ENCODE measurements at places on chromosomes 1 and 21.

DNA sequence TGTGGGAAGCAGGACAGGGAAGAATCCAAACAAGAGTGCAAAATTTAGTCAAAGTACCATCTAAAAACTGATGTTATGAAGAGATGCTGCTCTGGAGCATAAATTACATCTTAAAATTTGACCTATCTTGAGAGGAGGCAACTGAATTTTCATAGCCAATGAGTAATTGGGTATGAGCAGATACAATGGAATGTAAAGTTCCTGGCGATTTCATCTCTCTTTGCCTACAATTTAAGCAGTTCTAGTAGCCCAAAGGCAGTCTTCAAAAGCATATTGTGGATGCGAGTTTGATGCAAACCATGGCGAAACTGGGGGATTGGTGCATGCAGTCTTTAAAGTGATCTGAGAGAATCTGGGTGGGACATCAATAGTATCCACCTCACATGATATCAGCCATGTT, 1265.9 kb downstream of the BRINP3 start:
- DNase-seq = no peak

GRCh38 chr1:18443587-18444520, 36.9 kb upstream of the KLHDC7A start:
- no peak for DNase-seq

DNA sequence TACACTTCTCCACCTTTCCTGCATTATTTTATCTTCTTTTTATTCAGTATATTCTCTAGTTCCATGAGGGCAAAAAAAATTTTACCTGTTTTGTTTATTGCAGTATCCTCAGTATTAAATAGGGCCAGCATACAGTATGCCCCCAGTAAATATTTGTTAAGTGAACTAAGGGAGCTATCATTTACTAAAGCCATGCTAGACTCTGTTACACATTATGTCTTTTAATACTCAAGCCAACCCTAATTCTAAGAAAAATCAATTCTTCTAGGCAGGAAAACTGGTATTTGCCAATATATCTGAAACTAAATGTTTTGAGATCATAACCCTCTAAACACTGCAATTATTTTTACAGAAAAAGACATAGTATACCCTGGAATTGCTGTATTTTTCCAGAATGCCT, 18.3 kb downstream of the TMEM50A start:
- no peak for DNase-seq

GRCh38 chr1:53458634-53459033, 565 bp upstream of the DMRTB1 start:
- no peak for DNase-seq

- DNase-seq = no peak
These were observed 11.6 kb downstream of the DSTYK start for GRCh38 chr1:205199931-205200299.

DNA sequence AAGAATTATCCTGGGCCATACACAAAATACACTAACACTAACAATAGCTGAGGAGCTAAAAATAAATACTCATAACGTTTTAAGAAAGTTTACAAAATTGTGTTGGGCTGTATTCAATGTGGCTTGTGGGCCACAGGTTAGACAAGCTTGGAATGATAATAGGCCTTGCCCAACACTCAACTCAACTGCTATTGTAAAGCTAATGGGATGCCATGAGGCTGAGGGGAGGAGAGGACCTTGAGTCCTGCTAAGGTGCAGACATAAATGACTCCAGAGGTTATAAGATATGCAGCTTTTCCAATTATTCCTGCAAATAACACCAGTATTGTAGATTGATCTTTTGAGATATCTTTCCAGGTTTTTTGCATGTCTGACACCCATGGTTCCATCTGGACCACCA, 97.0 kb downstream of the FCRL5 start:
- DNase-seq = no peak

GRCh38 chr1:95948023-95948422, 714.0 kb downstream of the RWDD3 start:
- DNase-seq = no peak

- DNase-seq = peak; percentile 8
These were observed 758 bp downstream of the PTBP2 start for GRCh38 chr1:96722161-96722922.

GRCh38 chr1:98888869-98889268, 115.8 kb downstream of the PLPPR5 start:
- no peak for DNase-seq

DNA sequence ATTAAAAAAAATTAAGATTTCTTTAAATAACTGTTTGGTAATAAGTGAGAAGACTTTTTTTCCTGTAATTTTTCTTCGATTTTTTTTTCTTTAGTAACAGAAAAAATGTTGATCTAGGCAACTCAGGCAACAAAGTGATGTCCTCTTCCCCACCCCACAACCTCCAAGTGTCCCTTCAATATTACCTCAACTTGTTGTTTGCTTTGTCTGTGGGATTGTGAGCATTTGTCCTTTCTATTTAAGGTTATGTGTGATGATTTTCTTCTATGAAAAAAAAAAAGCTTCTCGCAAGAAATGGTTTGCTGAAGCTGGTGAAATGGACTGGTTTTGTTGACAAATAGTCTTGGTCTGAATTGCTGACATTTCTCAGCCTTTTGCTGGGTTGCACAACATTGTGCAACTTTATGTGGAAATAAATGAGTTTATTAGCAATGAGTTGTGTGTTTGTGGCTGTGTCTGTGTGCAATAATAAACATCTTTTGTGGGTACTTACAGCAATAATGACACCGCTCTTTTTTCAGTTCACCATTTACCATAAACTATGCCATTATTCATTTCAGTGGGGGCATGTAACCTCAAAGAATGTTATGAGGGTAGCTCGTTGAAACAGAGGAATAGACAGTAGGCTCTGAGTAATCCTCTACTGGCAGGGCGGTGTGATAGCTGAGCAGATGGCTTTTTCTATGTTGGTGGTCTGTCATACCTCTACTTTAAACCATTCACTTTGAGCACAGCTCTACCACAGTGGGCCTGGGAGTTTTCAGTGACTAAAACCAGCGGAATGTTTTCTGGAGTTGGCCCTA, 218.4 kb downstream of the HLX start:
- DNase-seq = no peak

DNA sequence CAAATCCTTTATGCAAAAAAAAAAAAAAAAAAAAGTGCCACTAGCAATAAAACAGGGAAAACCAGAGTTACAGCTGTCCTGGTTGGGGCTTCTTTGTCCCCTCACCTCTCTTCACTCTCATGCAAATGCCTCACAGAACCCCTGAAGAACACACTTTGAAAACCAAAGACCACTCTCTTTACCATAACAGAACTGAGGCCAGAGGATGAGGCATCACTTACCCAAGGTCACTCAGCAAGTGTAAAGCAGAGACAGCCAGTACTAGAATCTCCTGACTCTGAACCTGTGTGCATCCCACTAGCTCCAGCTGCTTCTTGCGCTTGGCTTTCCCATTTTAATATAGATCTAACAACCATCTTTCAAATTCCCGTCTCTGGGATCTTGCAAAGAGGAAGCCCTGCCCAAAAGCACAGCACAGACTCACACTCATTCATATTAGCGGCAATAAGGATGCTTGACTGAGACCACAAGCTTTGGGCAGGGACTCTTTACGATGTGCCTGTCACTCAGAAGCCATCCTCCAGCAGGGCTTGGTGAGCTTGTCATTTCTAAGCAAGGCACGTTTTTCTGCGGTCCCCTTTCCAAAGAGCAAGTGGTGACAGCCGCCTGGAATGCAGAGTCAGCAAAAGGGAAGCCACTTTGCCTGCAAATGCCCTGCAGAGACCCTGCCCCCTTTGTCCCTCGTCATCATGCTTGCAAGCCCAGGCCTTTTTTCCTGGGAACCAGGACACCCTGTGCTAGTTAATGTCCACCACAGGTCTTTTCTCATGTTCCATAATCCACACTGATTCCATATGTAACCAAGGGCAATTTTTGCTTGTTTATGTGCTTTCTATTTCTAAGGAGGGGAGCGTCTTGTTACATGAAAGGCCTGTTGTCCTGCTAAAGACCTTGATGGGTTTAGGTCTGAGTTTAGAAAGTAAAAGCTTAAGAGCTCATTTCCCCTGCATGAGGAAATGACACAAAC, 76.5 kb upstream of the NFIA start:
- DNase-seq = no peak

GRCh38 chr1:20389571-20389970, 96.4 kb downstream of the CAMK2N1 start:
- no peak for DNase-seq

- no peak for DNase-seq
These were observed 45.8 kb downstream of the DMAP1 start for GRCh38 chr1:44259090-44259489.

DNA sequence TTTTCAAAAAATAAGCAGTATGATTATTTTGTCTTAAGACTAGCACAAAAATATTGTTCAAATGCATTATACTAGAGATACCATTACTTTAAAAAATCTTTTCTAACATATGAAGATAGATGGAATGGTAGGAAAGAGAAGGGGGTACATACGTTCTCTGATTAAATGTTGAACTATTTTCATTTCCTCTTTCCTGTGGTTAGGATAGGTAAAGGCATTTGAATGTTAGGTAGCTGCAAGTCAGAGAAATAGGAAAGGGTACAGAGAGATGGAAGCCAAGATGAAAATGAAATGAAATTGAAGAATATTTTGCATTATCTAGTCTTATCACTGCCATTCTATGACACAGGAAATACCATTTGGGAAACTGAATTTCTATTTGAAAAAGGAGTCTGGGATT, 28.3 kb downstream of the TLCD4 start:
- no peak for DNase-seq

- no peak for DNase-seq
These were observed 4.0 kb downstream of the GLUL start for GRCh38 chr1:182387566-182387965.

GRCh38 chr1:201069636-201070035, 42.6 kb downstream of the CACNA1S start:
- DNase-seq = peak; percentile 8

DNA sequence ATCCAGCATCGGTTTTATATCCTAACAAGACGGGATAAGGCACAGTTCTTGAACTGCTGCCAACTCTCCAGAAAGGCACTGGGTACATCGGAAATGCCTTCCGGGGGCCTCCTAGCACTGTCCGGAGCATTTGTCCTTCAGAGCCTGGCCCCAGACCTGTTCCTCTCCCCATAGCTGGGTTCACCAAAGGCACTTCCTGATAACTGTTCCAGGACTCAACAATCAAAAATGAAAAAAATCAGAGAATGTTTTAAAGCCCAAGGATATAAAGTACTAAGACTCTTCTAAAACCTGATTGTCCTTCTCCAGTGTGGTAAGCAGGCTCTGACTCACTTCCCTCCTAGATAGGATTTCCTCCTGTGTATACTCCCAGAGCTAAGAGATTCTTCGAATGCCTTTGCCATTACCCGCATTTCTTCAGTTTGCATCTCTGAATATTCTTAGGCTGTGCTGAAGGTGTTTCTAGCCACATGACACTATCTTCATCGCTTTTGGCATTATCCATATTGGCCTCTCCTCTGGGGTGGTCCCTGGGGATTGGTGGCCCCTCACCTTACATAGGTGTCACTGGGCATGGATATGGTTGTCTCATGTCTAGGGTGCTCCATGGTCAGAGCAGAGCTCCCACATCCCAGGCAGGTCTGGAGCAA, 112.9 kb downstream of the ZBTB18 start:
- DNase-seq = no peak

- peak; percentile 40 for DNase-seq
These were observed 30.5 kb downstream of the ENO1 start for GRCh38 chr1:8847990-8848389.

- no peak for DNase-seq
These were observed 74.2 kb upstream of the COX20 start for GRCh38 chr1:244761279-244761678.

DNA sequence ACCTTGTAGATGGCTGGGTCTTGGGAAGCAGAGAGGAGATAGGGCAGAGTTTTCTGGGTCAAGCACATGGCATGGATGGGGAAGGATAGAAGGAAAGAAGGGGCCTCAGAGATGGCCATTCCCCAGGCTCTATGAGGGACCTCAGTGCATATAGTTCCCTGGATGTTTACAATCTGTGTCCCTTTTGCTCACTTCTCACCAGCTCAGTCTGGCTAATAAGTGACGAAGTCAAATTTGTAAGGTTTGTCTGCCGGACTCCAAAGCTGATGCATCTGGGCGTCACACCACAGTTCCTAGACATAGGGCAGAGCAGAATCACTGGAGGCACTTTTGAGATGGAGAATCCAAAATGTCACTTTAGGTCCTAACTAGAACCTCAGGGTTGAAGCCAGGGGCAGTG, 416.4 kb upstream of the PROX1 start:
- no peak for DNase-seq

- no peak for DNase-seq
These were observed 23.4 kb downstream of the KCNQ4 start for GRCh38 chr1:40806731-40807695.

- peak; percentile 94 for DNase-seq
These were observed 2.0 kb upstream of the TTC24 start for GRCh38 chr1:156577550-156577949.

DNA sequence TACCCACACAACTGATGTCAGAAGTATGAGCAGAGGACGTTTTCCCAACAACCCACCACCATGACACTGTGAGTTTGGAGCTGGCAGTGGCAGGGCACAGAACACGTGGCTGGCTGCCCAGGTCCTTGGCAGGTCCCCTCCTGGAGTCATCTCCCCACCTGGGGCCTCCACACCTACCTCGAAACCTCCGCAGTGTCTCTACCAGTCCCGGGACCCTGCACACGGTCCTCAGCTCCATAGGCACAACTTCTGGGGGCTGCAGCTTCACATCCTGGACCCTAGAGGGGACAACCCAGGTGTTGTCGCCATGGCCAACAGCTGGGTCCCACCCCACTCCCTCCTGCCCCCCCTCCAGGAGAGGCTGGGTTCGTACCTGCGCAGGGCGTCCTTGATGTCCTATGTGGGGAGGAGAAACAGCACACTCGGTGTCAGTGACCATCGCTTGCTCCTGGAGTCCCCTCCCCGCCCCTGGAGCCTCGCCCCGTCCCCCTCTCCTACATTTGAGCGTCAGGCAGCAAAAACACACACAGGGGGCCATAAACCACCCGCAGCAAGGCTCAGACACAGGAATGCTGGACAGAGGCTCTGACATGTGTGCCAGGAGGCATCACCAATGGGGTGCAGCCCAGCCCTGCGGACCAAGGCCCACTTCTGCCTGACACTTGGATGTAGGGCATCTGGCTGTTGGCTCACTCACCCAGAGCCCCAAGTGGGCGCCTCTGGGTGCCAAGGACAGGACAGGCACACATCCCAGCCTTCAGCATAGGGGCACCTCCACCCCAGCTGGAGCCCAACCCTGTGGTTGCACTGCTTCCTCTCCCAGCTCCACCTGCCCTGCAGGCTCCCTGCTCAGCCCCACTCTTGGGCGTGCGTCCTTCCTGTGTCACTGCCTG, 9.6 kb downstream of the TRIM11 start:
- DNase-seq = no peak

- DNase-seq = no peak
These were observed 281.4 kb downstream of the HHIPL2 start for GRCh38 chr1:222266223-222267196.

DNA sequence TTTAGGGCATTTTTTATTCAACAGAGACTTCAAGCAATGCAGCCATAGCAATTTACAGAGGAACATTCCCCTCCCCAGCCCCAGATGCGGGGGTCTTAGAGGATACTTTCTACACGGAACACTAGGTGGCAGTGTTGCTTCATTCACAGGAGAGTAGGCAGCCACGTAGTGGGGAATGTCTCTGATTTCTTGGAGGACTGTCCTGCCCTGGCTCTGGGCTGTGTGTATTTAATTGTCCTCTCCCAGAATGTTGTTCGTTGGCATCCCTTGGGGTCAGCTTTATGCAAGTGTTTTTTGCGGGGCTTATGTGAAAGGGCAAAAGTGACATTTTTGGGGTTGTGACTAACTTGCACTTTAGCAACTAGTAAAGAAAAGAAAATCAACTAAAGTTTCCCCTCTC, 96.9 kb downstream of the PAPPA2 start:
- DNase-seq = peak; percentile 65
